ENCODE measurements at places on chromosomes 5 and 9.

- ATAC-seq: no peak
These were observed 158.6 kb upstream of the GNA14 start for GRCh38 chr9:77806741-77807140.

GRCh38 chr5:95281226-95281625, 3.7 kb downstream of the MCTP1 start:
- ATAC-seq: no peak

DNA sequence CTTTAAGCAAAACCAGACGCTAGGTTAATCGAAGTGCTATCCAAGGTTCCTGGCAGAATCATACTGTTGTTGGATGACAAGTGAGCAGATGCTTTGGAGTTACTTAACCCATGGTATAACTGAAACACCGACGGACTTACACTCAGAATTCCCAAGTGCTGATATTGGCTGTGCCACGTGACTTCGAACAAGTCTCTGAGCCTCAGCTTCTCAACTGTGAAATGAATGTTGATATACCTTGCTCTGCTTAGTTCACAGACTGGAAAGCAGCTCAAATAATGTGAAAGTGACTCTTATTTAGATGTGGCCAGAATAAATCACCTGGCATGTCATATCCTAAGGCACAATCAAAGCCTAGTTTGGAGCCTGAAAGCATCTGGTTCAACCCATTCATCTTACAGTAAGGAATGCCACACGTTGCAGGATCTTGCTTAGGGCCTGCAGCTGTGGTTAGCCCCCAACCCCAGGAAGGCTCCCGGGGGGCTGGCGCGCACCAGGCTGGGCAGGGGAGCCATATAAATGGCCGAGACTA, 759 bp downstream of the GEMIN5 start:
- ATAC-seq: no peak

GRCh38 chr5:158698768-158699284, 400.9 kb downstream of the EBF1 start:
- ATAC-seq: no peak

DNA sequence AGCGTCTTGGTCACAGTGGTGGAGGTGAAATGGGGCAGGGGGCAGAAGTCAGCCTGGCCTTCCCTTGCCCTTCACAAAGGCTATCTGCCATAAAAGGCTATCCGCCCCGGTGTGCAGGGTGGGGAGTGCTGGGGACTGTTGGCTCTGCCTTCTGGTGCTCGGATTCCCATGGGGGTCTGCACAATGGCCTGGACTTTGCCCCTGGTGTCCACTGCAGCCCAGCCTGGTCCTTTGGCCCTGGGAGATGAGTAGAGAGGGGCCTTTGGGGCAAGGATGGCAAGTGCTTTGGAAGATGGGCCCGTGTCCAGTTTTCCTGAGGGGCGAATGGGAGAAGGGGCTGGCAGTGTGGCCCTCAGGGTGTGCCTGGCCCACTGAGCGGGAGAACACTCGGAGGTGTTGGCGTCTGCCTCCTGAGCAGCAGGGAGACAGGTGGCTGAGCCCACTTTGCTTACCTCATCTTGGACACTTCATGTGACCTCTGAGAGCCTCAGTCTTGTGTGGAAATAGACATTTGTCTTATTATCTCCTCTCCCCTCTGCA, 69.9 kb downstream of the HSPA4 start:
- ATAC-seq: no peak

DNA sequence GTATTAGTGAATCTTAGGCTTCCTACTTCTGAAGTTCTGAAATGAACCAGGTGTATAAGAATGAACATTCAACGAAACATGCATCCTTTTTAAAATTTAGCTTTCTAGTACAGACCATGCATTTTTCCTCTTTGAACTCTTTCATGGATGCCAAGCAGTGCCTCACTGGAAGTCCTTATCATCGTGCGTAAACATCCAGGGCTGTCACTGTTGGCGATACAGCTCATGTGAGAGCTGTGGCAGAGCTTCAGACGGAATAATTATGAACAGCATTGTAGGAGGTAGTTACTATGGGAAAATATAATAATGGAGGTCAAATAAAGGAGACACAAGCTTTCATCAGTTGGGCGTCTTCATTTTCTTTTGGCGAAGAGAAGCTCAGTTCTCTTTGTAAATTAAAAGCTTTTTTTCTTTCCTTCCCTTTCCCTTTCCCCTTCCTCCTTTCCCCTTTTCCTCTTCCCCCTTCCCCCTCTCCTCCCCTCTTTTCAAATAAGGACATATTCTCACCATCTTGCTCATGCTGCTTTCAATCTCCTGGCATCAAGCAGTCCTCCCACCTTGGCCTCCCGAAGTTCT, 167.3 kb downstream of the KDM4C start:
- no peak for ATAC-seq

DNA sequence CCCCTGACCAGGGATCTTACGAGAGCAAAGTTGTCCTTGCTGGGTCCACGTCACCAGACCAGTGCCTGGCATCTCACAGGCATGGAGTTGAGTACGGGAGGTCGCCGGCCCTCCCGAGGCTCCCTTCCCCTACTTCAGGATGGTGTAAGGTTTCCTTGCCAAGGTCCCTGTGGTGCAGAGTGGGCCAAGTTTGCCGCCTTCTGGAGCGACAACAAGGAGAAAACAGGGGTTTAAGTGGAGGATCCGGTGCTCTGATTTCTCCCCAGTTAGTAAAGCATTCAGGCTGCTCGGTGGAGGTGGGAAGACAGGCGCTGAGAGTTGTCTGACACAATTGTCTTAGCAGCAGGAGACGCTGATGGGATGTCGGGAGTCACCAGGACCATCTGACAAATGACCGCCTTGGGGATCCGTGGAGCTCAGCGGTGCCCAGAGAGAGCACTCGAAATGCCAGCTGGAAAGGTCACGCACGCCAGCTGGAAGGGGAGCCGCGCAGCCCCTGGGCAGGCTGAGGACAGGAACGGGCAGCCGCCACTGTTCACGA, 37.3 kb downstream of the ADAMTS2 start:
- no peak for ATAC-seq

- ATAC-seq: no peak
These were observed 80.0 kb downstream of the AK8 start for GRCh38 chr9:132797861-132798659.
